ENCODE measurements at places on chromosomes 2 and 18. TPM values are rescaled to one million over a fixed set of nuclear protein-coding genes. Genes with fewer than 3 reads are reported as not detected.

DNA sequence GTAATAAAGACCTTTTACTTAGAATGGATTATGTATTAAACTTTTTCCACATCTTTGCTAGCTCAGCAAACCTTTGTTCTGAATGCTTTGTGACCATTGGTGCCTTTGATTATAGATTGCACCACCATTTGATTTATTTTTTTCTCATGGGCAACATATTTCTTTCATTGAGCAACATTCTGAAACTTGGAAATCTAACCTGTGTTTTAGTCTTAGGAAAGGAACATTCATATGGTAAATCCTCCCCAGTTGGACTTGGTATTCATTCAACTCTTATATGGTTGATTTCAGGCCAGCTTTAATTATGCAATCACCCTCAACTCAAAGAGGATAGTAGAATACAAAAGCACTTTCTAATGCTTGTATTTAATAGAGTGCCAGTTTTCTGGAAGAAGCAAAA is 1077.9 kb upstream of the ZEB2 start:
- peak; percentile 14 for DNase-seq

COBLL1 gene
- total RNA-seq, result 129 TPM

BARD1 gene
- 9.8 TPM for total RNA-seq

- DNase-seq, result no peak
Measured at GRCh38 chr2:47054868-47055267, 100.2 kb downstream of the STPG4 start.

DNA sequence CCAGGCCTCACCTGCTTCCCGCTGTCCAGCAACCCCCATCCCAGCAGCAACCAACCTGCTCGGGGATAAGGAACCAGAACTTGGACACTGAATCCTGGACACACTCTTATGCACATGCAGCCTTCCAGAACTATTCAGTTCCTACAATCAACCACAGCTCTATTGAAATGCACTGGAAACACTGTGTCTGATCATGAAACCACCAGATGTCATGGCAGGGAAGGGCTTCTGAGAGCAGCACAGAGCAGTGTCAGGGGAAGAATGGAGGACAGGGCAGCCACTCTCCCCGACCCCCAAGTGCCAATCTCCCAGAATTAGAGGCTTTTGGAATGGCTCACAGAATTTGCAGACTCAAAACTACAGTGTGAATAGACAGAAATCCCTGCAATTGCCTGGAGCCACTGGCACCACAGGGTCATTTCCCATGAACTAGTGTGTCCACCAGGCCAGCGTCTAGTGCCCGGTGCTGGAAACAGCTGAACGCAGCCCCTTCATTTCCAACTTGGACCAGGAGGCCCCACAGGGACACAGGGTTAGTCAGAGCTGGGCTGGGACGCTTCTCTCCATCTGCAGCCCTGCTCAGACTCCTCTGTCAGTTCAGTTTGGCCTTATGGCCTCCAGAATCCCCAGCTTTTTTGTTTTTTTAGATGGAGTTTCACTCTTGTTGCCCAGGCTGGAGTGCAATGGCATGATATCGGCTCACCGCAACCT is 25.5 kb downstream of the MRPL35 start:
- DNase-seq, result no peak

DNA sequence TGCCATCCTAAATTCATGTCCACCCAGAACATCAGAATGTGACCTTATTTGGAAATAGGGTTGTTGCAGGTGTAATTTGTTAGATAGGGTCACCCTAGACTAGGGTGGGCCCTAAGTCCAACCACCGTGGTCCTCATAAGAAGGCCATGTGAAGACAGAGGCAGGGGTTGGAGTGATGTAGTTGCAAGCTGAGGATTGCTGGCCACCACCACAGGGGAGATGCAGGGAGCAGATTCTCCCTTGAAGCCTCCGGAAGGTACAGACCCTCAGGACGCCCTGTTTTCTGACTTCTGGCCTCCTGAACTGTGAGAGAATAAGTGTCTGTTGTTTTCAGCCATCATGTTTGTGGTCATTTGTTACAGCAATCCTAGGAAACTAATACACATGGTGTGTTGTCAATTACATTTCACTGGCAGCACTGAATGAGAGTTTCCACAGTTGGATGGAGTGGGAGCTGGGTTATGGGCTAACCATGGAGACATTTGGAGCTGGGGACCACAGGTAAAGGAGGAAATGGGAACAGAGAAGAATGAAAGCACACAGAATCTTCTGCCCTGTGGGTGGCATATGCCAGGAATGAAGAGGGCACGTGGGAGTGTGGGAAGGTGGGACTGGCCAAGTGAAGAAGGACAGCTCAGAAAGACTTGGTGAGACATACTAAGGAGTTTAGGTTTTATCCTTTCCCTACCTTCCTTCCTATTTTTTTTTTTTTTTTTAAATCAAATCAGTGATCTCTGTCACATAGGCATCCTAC is 266.0 kb downstream of the MYCN start:
- DNase-seq, result no peak

- DNase-seq, result no peak
Measured at GRCh38 chr18:37320317-37320716, 245.3 kb downstream of the CELF4 start.

- no peak for DNase-seq
Measured at GRCh38 chr2:136021976-136022375, 36.5 kb upstream of the DARS1 start.

GRCh38 chr2:18593496-18593895 is 4.1 kb upstream of the NT5C1B start:
- no peak for DNase-seq

GRCh38 chr2:194567661-194568017 is 1089.4 kb upstream of the SLC39A10 start:
- DNase-seq, result no peak

DNA sequence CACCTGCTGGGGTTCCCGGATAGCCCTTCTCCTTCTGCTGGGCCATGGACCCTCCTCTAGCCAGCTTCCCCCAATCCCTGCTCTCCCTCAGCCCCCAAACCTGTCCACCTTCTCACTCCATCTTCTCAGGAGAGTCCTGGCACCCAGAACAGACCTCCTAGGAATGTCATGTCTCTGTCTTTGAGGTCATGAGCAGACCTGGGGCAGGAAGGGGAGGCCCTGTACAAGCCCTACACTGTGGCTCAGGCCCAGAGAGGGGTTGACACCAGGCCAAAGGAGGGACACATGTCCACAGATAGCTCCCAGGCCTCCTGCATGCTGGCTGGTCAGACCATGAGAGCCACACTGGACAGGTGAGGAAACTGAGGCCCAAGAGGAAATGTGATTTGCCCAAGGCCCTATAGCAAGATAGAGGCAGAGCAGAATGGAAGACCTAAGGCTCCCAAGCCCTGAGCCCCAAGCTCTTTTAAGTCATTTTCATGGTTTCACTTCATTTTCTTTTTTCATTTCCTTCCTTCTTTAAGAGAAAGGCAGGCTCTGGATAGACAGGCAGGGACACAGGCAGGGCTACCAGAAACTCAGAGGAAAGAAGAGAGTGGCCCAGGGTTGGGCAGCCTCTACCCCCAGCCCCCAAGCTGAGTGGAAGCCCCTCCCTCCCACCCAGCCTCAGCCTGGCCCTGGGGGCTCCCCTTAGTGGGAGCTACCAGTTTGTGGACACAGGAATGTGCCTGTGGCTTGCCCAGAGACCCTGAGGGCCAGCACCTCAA is 159.7 kb downstream of the SMAD7 start:
- no peak for DNase-seq

GRCh38 chr2:177592397-177592796 is 199.8 kb downstream of the AGPS start:
- DNase-seq, result no peak

LBH gene
- 18.5 TPM for total RNA-seq

DNA sequence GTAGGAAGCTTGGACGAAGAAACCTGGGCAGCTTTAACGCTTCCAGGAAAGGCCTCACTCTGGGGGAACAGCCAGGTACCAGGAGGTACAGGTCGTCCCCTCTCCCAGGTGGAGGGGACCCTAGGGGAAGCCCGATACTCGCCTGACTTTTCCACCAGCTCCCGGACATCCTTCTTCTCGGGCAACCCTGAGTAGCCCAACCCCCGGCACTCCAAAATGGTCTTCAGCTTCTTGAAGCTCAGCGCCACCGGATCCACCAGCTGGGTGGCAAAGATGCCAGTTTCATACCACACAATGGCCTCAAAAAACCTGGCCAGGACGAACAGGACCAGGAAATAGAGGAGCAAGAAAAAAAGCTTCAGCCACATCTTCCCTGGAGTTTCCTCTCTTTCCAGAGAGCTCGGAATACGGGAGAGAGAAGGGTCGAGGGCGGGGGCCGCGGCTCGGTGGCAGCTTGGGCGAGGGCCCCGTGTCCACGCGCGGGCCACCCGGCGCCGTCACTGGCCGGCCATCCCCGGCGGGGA is 1.1 kb downstream of the RNF103 start:
- DNase-seq, result peak; percentile 44

GRCh38 chr2:105873281-105873680 is 128.6 kb downstream of the NCK2 start:
- no peak for DNase-seq

- peak; percentile 2 for DNase-seq
Measured at GRCh38 chr2:112622528-112622849, 23.2 kb upstream of the SLC20A1 start.

- DNase-seq, result peak; percentile 81
Measured at GRCh38 chr2:101473911-101474701, 806 bp downstream of the RFX8 start.

GRCh38 chr2:26251893-26252292 is 7.2 kb downstream of the HADHB start:
- peak; percentile 39 for DNase-seq

DNA sequence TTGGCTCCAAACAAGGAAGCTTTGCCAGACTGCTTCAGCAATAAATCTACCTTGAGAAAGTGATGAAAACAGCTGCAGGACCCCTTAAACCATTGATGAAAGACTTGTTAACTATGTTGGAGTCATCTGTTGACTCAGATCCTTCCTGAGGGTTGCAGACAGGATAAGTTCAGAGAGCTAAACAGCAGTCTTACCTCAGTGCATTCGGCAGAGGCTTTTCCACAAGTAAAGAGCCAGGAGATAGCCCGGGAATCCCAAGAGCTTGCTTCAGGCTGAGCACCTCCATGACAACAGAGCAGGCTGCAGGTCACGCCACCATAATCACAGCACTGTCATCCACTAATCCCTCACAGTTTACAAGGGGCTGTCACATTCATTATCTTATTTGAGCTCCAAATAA is 23.7 kb downstream of the KIAA2012 start:
- DNase-seq, result no peak

GRCh38 chr2:72292433-72292832 is 144.8 kb upstream of the CYP26B1 start:
- no peak for DNase-seq

- DNase-seq, result no peak
Measured at GRCh38 chr2:16022548-16023240, 82.3 kb downstream of the MYCN start.

DNA sequence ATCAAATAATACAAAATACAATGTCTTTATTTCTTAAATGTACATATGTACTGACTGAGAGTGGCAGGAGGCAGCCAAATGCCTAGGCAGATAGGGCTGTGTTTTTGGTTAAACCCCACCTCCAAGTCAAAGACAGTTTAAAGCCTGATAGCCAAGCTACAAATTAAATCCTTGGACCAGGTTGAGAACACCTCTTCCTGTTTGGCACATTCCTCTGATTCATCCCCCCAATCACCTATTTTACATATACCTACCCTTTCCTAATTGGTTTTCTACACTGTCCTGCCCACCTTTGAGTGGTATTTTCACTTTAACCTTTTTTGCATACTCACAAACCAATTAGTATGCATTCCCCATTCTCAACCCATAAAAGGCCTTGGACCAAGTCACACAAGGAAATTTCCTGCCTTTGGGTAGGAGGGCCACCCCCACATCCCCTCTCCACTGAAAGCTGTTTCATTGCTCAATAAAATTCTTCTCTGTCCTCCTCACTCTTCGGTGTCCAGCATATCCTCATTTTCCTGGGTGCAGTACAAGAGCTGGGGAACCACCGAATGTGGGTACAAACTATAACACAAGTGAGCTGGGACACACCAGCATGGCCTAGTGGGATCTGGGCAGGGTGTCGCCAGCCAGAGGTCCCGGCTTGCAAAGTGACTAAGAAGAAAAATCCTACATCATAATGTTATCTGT is 149.1 kb downstream of the UBE2E3 start:
- DNase-seq, result no peak

DNA sequence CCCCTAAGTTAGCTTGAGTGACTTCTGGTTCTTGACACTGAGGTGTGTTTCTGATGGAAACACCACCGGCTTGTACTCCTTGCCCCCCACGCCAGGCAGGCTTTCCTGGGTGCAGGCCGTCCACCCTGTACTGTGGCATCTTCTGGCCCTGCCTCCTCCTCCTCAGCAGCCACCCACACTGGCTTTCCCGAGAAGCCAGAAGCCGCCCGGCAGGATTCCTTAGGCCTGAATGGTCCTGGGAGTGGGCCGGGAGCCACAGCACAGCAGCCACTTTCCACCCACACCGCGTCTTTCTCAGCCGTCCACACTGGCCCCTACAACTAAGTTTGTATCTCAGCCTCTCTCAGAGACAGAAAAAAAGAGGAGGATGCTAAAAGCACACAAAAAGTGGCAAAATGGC is 2.1 kb upstream of the HSBP1L1 start:
- peak; percentile 50 for DNase-seq

DNA sequence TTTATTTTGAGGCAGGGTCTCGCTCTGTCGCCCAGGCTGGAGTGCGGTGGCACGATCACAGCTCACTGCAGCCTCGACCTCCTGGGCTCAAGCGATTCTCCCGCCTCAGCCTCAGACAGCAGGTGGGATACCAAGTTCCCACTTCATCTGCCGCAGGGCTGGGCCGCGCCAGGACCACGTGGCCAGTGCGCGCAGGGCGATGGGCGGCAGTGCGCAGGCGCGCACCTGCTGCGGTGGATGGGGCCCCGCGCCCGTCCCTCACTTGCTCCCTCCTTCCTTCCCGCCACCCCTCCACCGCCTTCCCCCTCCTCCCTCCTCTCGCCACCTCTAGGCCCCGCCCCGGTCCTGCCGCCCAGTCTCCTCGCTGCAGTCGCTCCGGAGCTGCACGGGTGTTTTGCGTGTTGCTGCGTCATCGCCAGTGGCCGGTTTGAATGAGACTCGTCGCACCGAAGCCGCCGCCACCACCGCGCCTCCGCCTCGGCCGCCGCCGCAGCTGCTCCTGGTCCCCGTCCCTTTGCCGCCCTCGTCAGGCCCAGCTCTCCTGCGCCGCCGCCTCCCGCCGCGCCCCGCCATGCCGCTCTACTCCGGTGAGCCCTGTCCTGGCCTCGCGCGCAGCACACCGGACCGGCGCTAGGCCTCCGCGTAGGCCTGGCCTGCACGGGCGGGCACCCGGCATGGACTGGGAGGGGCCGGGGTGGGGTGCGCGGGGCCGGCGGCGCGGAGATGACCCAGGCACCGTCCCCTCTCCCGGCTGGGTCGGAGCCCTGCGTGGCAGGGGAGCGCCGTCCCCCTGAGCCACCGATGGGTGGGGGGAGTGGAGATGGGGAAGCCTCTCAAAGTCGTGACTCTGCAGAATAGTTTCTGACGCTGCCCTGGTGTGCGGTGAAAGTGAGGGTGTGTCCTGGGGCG is at the start of gene USP14:
Gene USP14, plus strand, starts transcription at position 430 of the 909 bp plus-strand sequence. Its CDS starts 142 bp downstream, at position 572.
- peak; percentile 97 for DNase-seq

DNA sequence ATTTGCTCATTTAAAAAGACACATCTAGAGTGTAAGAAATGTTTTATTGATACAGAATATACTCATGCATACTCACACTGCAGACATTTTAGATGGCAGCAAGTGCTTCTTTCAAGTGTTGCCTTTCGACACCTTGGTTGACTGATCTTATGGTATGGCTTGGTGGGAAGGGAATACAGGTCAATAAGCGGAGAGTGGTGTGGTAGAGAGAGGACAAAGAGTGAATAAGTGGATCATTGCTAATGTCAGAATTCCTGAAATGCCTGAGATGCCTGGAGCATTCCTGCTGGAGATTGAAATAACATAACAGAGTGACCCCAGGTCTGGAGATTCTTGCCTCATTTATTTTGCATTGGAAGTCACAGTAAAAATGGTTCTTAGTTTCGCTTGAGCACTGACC is 76.7 kb downstream of the RND3 start:
- DNase-seq, result no peak

Measured in stomach (tissue), 19 donors.